Cortex of kidney (tissue), 1 donor: ENCODE measurements at places on chromosomes 1 and 21.

GRCh38 chr21:30652891-30653290 lies 10.2 kb downstream of the KRTAP20-3 start:
- DNase-seq: no peak

- no peak for DNase-seq
Measured at GRCh38 chr1:1216770-1217620, 3.0 kb upstream of the TNFRSF4 start.

- DNase-seq: no peak
Measured at GRCh38 chr1:7733276-7733675, 37.8 kb upstream of the VAMP3 start.

- DNase-seq: no peak
Measured at GRCh38 chr1:58317086-58317485, 229.4 kb downstream of the OMA1 start.

DNA sequence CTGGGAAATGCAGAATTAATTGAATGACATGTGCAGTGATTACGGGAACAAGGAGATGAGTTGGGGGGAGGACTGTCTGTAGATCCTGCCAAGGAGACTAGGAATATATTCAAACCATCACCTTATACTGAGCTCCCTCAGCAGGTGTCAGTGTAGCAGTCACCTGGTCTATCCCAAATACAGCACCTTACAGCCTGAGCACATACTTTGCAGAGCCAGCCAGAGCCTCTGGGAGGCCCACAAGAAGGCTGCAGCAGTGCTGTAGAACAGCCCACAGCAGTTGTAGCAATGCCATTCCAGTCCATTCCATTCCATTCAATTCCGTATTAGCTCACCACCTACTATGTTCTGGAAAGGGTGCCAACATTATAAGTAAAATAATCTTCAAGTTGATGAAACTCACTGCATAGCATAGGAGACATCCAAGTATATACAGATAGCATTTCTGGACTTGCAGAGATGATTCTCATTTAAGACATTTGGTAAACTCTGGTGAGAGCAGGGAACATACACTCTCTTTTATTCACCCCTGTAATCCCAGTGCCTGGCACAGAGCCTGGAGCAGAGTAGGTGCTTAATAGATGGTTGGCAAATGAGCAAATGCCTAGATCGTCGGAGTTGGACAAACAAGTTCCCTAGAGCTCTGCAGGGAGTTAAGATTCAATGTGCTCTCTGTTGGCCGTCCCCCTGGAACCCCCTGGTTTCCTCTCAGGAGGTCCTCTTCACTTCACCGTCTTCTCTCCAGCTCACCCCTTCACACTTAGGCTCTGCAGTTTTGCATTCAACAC lies 44.7 kb downstream of the KCNC4 start:
- no peak for DNase-seq

DNA sequence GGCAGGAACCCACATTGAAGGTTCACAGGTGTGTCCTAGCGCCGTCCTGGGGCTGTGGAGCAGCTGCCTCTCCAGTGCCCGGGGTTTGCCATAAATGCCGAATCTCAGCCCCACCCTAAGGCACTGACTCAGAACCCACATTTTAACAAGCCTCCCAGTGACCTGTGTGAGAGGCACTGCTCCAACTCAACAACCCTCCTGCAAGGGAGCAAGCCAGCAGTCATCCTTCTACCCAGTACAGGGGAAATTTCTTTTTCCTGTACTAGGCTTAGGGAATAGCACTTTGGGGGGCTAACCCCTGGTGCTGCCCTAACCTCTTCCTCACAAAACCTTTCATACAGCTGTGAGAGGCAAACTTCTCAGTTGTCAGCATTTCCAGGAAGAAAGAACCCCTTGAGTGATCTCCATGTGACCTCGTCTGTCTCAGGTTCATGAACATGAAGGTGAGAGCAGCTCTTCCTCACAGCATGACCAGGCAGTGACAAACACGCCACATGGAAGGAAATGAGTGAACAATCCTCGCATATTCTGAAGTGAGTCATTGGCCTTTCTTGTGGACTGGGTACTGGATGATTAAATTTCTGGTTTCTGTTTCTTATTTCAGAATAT lies 11.4 kb upstream of the BCAR3 start:
- DNase-seq: no peak

DNA sequence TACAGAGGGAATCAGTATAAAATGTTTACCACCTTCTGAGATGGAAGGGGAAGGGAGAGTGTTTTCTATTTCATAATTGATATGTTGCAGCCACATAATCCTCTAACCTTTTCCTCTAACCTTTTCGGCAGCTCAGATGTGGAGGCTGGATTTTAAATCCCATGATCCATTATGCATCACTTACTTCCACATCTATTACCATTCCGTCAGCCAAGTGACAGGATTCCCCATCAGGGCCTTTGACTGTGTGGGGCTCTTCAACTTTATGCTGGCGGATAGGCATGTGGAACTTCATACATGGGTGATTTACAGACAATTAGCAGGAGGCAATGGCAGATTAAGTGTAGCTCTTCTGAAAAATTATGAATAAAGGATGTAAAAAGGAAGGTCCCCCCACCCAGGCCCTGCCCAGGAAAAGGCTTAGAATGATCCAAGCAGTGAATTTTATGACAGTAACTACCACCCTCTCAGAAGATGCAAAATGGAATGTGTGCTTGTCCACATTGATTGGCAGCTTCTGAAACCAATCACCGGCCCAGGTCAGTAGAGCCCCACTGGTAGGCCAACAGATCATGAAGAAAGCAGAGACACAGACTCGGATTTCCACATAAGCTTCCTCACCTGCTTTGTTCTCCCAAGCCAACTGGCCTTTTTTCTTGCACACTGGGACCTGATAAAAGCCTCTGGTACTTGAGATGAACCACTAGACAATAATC lies 147.0 kb downstream of the ST6GALNAC5 start:
- no peak for DNase-seq

GRCh38 chr1:113887402-113888175 lies at the start of gene BCL2L15:
Gene BCL2L15, minus strand, starts transcription at chr1:113887581. Its CDS starts 206 bp downstream, at chr1:113887375.
- DNase-seq: no peak

- no peak for DNase-seq
Measured at GRCh38 chr1:160539990-160540858, 17.2 kb upstream of the SLAMF6 start.

GRCh38 chr1:67803380-67804279 lies 29.6 kb downstream of the GNG12 start:
- DNase-seq: no peak

GRCh38 chr1:16922885-16923431 lies 1.2 kb downstream of the CROCC start:
- no peak for DNase-seq

- DNase-seq: no peak
Measured at GRCh38 chr1:24745711-24746413, 615 bp downstream of the CLIC4 start.

GRCh38 chr1:226692051-226692792 lies 46.9 kb downstream of the ITPKB start:
- no peak for DNase-seq

GRCh38 chr1:179092896-179093461 lies 11.1 kb downstream of the TOR3A start:
- no peak for DNase-seq

DNA sequence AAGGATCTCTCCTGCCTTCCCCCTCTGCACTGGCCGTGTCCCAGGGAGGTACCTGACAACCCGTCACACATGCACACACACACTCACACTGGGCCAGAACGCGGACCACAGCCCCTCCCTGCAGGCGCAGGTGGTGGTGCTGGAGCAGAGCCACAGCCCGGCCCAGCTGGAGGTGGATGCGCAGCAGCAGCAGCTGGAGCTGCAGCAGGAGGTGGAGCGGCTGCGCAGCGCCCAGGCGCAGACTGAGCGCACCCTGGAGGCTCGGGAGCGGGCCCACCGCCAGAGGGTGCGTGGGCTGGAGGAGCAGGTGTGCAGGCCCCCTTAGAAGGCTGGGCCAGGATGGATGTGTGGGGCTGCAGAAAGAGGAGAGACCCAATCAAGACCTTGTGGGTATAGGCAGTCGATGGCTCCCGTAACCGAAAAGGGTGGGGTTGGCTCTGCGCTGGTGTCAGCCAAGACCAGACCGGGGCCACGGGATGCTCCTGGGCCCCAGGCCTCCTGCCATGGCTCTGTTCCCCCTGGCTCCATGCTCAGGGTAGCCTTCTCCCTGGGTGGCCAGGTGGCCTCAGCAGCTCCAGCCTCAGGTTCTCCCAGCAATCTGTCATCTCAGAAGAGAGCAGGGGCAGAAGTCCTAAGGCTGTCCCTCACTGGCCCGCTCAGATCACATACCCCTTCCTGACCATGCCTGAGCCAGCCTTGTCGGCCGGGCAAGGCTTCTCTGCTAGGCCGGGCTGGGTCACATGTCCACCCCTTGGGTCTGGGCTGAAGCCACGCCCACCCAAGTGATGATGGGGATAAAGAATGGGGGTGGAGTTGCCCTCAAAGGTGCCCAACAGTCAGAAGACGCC lies 8.9 kb downstream of the MFAP2 start:
- DNase-seq: no peak

DNA sequence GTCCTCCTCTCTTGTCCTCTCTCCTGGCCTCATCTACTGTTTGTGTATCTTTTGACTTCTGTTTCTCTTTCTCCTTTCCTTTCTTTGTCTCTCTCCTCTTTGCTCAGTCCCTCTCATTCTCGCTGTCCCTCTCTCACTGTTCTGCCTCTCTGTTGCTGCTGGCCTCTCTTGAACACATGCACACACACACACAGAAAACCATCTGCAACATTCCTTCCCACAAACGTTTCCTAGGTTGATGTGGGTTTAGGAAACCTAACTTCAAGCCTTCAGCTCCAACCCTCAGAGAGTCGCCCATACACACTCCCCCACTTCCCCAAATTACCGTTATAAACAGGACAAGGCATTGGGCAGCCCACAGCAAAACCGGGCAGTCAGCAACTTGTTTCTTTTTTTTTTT lies 10.9 kb upstream of the SSBP3 start:
- DNase-seq: no peak

GRCh38 chr1:167110586-167110985 lies 16.7 kb downstream of the STYXL2 start:
- no peak for DNase-seq

- no peak for DNase-seq
Measured at GRCh38 chr1:200233393-200233792, 176.4 kb downstream of the ZNF281 start.
